ENCODE measurements at places on chromosomes 4 and X.

GRCh38 chr4:75985116-75985515, 5.6 kb downstream of the SDAD1 start:
- DNase-seq = no peak

DNA sequence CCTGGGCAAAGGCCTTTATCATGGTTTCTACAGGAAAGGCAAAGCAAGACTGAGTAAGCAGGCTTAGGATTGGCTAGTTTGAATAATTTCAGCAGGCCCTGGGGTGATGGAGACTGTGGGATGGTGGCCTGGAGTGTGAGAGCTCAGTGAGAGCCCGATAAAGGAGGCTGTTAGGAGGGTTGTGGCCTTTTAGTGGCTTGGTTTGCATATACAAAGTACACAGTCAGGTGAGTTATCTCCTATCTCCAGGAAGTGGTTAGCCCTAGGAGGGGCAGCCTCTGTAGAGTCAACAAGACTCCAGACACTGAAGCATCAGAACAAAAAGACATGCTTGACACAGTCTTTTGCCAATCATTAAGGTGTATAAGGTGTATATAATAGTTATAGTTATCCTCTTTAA, 157.2 kb downstream of the CFAP299 start:
- DNase-seq = no peak

DNA sequence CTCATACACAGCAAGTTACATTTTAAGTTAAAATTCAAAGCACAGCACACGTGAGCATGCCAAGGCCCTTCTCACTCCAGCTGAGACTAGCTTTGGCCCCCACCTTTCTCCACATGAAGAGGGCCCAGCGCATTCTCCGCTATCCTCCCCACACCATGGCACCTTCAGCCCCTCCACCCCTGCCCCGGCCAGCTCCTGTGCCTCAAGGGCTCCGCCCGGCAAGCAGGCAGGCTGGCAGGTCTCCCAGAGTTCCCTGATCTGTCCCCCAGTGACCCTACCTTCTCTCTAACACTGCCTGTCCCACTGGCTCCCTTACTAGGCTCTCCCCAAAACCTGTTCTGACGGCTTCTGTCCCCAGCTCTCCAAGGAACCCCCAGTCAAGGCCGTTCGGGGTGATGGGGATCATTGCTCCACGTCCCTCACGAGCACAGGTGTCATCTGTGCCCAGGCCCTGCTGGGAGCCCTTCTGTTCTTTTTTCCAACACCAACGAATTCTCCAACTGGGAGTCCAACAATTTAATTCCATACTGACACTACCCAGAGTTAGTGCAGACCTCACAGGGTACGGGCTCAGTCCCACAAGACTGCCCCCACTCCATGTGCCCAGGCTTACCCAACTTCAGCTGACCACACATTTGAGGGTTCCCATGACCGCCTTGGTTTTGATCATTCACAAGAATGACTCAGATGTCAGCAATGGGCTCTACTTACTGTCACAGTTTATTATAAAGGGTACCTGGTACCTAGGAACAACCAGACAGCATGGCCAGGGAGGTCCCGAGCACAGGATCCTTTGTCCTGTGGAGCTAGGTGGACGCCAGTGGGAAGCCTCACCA, 4.2 kb downstream of the LETM1 start:
- no peak for DNase-seq

- no peak for DNase-seq
Measured at GRCh38 chr4:118077767-118078105, 43.5 kb downstream of the NDST3 start.

DNA sequence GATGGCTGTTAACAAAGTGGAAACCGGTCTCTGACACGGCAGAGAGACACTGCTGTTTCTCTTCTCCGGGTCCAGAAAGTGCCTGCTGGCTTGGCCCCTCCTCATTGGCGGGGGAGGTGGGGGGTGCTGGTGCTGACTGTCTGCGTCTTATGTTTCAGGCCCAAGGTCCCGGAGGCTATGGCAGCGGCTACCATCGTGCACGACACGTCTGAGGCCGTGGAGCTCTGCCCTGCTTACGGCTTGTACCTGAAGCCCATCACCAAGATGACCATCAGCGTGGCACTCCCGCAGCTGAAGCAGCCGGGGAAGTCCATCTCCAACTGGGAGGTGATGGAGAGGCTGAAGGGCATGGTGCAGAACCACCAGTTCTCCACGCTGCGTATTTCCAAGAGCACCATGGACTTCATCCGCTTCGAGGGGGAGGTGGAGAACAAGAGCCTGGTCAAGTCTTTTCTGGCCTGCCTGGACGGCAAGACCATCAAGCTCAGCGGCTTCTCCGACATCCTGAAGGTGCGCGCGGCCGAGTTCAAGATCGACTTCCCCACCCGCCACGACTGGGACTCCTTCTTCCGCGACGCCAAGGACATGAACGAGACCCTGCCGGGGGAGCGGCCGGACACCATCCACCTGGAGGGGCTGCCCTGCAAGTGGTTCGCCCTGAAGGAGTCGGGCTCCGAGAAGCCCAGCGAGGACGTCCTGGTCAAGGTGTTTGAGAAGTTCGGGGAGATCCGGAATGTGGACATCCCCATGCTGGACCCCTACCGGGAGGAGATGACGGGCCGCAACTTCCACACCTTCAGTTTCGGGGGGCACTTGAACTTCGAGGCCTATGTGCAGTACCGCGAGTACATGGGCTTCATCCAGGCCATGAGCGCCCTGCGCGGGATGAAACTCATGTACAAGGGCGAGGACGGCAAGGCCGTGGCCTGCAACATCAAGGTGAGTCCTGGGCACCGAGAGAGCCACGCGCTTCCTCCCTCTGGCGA, 2.2 kb downstream of the AKAP17A start:
- no peak for DNase-seq

- no peak for DNase-seq
Measured at GRCh38 chr4:125741825-125742452, 427.2 kb downstream of the FAT4 start.

Measured in stimulated activated effector memory CD8-positive, alpha-beta T cell treated with anti-CD3 and anti-CD28 coated beads, Interleukin-12 subunit alpha, Interleukin-12 subunit beta, amount 100 ng/mL, for 72 hours (primary cell).